ENCODE measurements at places on chromosomes 13 and 19. TPM values are rescaled to one million over a fixed set of nuclear protein-coding genes. Genes with fewer than 3 reads are reported as not detected.

- peak overlapping the region; percentile 78 for H3K4me3 ChIP-seq
- no peaks in the 10 kb centered on the region for H3K27me3 ChIP-seq
- H3K4me1 ChIP-seq = peaks cover 40% of the 10 kb centered on the region
Measured at GRCh38 chr13:49110122-49110912, 109.8 kb upstream of the MLNR start.

GRCh38 chr19:31270897-31271296 is 78.3 kb downstream of the TSHZ3 start:
- no peak overlapping the region for H3K4me3 ChIP-seq
- no peaks in the 10 kb centered on the region for H3K4me1 ChIP-seq
- no peak for DNase-seq

DNA sequence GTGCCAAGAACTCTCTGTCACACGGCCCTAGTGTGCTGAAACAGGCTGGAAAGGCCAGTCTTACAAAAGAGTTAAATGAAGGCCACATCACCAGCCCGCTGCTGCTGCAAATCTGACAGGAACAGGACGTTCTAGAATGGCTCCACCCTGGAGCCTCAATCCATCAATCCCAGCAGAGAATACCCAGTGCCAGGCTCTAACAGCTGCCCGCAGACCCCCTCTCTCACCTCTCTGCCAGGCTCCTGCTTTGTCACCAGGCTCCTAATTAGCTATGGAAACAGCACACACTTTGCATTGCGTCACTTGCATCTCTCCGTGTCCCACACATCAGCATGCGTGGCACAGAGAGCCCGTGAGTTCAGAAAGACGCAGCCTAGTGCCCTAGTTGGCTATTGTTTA is 314.1 kb downstream of the FOXO1 start:
- no peaks in the 10 kb centered on the region for H3K4me1 ChIP-seq
- no peaks in the 10 kb centered on the region for H3K27me3 ChIP-seq
- no peaks in the 10 kb centered on the region for H3K36me3 ChIP-seq
- H3K4me3 ChIP-seq = no peak overlapping the region
- no peak overlapping the region for H3K27ac ChIP-seq

DNA sequence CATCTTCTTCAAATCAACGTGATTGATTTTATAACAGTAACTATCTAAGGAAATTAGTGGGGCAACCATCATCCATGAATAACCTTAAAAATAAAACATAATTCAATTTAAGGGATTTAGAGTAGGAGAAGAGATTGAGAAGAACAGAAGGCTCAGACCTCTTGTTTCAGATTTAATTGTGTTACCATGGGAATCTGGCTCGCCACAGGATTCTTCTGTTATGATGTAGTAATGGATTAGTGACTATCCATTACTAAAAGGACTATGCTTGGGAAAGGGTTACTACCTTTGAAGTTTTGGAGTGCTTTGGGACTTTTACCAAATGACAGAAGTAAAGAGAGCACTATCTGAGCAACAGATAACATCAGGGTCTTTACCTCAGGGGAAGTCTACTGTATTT is 13.2 kb downstream of the FREM2 start:
- no peaks in the 10 kb centered on the region for H3K27me3 ChIP-seq
- no peaks in the 10 kb centered on the region for H3K36me3 ChIP-seq
- no peaks in the 10 kb centered on the region for H3K4me1 ChIP-seq
- no peak overlapping the region for H3K27ac ChIP-seq
- H3K4me3 ChIP-seq = no peak overlapping the region
- DNase-seq = no peak

DNA sequence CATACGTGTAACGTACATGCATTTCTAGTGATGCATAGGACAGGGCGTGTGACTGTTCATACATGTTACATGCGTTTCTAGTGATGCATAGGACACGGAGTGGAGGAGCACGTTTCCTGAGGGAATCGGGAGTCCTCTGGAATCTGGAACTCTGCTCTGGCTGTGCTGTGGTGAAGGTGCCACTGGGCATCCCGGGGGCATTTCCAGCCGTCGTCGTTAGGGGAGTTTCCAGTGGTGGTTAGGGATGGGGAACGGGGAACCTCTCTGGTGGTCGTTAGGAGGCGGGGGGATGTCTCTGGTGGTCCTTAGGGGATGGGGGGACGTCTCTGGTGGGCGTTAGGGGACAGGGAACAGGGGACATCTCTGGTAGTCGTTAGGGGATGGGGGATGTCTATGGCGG is 209.6 kb upstream of the SOX1 start:
- no peak overlapping the region for H3K27ac ChIP-seq
- H3K4me1 ChIP-seq = no peaks in the 10 kb centered on the region
- H3K4me3 ChIP-seq = no peak overlapping the region

DNA sequence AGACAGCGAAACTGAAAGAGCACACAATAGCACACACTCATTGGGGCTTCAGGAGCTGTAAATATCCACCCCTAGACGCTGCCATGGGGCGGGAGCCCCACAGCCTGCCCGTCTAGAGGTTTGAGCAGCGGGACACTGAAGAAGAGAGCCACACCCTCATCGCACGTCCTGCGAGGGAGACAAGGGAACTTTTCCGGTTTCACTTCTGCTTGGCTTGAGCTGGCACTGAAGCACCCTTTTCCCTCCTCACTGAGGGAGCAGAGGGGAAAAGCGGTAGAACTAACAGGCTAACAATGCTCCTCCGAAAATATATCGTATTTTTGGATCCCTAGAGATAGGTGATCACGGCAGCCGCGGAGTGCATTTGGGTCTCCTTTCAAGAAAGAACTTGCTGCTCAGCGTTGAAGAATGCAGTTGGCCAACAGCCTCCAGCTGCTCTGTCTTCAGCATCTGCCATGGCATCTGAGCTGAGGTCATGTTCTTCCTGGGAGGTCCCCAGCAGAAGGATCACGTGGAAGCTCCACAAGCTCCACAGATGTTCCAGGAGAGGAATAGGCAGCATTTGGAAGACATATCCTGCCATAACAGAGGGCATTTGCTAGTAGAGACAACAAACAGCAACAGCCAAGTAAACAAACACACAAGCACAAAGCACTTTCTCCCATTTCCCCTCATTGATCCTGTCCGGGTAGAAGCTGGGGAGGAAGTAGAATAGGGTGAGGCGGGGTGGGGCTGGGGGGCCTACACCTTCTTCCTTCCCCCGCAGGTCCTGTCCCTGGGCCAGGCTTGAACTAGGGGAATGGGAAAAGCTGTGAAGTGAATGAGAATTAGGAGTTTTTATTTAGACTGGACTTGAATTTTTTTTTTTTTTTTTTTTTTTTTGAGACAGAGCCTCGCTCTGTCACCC is 44.8 kb upstream of the ALOX5AP start:
- H3K4me1 ChIP-seq = peaks cover 4% of the 10 kb centered on the region
- H3K27ac ChIP-seq = no peak overlapping the region
- no peaks in the 10 kb centered on the region for H3K27me3 ChIP-seq
- H3K4me3 ChIP-seq = peak overlapping the region; percentile 14

DNA sequence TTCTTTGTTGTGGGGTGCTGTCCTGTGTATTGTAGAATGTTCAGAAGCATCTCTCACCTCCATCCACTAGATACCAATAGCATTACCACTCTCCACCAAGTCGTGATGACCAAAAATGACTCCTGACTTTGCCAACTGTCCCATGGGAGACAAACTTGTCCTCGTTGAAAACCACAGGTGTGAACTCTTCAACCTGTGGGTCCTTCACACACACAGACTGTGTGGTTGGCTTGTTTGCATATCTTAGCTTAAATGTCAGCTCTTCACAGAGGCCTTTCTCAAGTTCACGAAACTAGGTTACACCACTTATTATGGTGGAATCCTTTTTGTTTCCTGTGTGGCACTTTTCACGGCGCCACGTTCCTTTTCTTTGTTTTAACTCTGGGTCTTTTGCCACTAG is 6.8 kb downstream of the GPC5 start:
- H3K27me3 ChIP-seq = no peaks in the 10 kb centered on the region
- H3K36me3 ChIP-seq = no peaks in the 10 kb centered on the region
- H3K4me1 ChIP-seq = no peaks in the 10 kb centered on the region

DNA sequence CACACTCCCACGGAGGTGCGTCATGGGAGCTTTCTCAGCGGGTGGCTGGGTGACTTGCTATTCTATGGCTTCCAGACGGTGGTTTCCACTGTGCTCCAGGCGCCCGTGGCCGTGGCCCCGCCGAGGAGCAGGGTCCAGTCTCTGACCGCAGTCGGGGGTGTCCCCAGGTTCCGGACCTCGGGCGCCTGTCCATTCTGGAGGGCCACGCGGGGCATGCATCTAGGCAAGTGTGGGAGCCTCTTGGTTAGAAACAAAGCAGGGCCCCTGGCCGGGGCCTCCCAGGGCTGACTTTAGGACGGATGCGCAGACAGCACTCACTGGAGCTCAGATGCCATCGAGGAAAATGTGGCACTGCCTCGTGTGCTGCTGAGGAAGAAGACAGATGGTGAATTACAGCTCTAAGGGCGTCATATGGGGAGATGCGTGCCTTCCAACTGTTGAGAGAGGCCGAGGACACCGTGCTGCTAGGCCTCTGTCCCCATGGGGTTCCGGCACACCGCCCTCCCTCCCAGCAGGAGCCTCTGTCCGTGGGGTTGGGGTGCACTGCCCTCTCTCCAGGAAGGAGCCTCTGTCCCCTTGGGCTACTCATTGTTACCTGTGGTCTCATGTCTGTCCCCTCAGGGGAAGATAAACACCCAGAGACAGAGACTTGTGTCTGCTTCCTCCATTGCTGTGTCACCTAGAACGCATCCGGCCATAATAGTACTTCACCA is 38.1 kb downstream of the TMEM255B start:
- H3K27me3 ChIP-seq = no peaks in the 10 kb centered on the region
- no peak for DNase-seq
- H3K36me3 ChIP-seq = no peaks in the 10 kb centered on the region
- H3K4me1 ChIP-seq = no peaks in the 10 kb centered on the region
- no peak overlapping the region for H3K4me3 ChIP-seq
- H3K27ac ChIP-seq = no peak overlapping the region

DNA sequence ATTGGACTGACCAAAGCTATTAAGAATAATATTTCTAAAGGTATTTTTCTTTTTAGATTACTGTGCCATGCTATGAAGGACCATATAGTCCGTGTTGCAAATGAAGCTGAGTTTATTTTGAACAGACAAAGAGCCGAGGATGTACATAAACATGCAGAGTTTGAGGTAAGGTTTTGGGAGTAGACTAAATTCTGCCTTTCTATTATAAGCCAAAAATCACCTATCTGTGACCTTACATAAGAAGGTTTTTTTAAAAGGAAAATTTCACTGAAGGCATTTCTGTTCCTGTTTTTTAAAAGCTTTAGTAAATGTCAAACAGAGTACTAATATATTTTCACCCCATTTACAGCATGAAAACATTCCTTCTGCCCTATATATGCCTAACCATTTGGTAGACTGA is 127.4 kb downstream of the MAB21L1 start:
- H3K36me3 ChIP-seq = no peaks in the 10 kb centered on the region
- no peak for DNase-seq
- no peaks in the 10 kb centered on the region for H3K27me3 ChIP-seq
- H3K27ac ChIP-seq = no peak overlapping the region

DNA sequence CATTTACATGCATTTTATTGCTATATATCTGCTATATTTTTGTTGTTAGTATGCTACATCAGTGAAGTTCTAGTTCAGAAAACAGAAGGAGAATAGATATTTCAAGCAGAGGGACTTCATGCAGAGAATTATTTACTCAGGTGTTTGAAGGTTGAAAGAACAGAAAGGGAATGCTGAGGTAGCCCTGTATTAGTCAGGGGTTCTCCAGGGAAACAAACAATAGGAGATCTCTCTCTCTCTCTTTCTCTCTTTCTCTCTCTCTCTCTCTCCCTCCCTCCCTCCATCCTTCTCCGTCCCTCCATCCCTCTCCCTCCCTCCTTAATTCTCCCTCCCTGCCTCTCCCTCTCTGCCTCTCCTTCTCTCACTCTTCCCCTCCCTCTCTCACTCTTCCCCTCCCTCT is 114.3 kb upstream of the TDRD3 start:
- H3K27ac ChIP-seq = no peak overlapping the region
- no peaks in the 10 kb centered on the region for H3K36me3 ChIP-seq
- no peaks in the 10 kb centered on the region for H3K27me3 ChIP-seq
- no peaks in the 10 kb centered on the region for H3K4me1 ChIP-seq
- no peak for DNase-seq

- H3K27me3 ChIP-seq = no peaks in the 10 kb centered on the region
- no peak overlapping the region for H3K27ac ChIP-seq
- H3K4me3 ChIP-seq = peak overlapping the region; percentile 55
- H3K4me1 ChIP-seq = peaks cover 13% of the 10 kb centered on the region
Measured at GRCh38 chr19:12052091-12052496, 667 bp downstream of the ZNF878 start.

- no peaks in the 10 kb centered on the region for H3K4me1 ChIP-seq
- no peak overlapping the region for H3K27ac ChIP-seq
- H3K36me3 ChIP-seq = no peaks in the 10 kb centered on the region
Measured at GRCh38 chr13:80605011-80605410, 264.1 kb upstream of the SPRY2 start.

DNA sequence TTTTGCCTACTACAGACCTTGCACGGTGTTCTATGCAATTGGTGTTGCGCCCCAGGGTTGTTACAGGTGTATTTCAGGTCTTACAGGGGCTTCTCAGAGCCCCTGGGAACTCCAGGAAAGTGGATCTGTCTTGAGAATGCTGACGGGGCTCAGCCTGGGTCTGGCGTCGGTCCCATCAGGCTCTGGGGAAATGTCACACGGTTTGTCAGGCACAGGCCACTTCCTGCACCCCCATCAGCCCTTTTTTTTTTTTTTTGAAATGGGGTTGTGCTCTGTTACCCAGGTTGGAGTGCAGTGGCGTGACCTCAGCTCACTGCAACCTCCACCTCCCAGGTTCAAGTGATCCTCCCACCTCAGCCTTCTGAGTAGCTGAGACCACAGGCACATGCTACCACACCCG is 13.2 kb downstream of the CLEC4G start:
- DNase-seq = no peak
- no peaks in the 10 kb centered on the region for H3K27me3 ChIP-seq

GRCh38 chr13:46983881-46984280 is 87.0 kb upstream of the HTR2A start:
- no peak overlapping the region for H3K27ac ChIP-seq
- H3K4me1 ChIP-seq = no peaks in the 10 kb centered on the region
- H3K36me3 ChIP-seq = no peaks in the 10 kb centered on the region
- no peak overlapping the region for H3K4me3 ChIP-seq

GRCh38 chr13:113840541-113841352 is 23.1 kb downstream of the GAS6 start:
- no peak overlapping the region for H3K4me3 ChIP-seq
- DNase-seq = no peak
- H3K27me3 ChIP-seq = no peaks in the 10 kb centered on the region
- H3K4me1 ChIP-seq = peaks cover 38% of the 10 kb centered on the region
- no peak overlapping the region for H3K27ac ChIP-seq

- no peaks in the 10 kb centered on the region for H3K27me3 ChIP-seq
- no peak overlapping the region for H3K27ac ChIP-seq
- H3K4me1 ChIP-seq = no peaks in the 10 kb centered on the region
Measured at GRCh38 chr19:48913114-48913889, 13.2 kb downstream of the NUCB1 start.

GRCh38 chr13:28099396-28100149 is 803 bp downstream of the FLT3 start:
- H3K4me3 ChIP-seq = no peak overlapping the region
- H3K27ac ChIP-seq = no peak overlapping the region

The MBD3L3 gene
- not detected for total RNA-seq

The ATXN8OS gene
- total RNA-seq = not detected

The FCAR gene
- total RNA-seq = 0.29 TPM
